Left ventricle myocardium inferior (tissue), 1 donor: ENCODE measurements at places on chromosomes 4 and X. TPM values are rescaled to one million over a fixed set of nuclear protein-coding genes. Genes with fewer than 3 reads are reported as not detected.

The APBB2 gene
- total RNA-seq: 23.5 TPM

DNA sequence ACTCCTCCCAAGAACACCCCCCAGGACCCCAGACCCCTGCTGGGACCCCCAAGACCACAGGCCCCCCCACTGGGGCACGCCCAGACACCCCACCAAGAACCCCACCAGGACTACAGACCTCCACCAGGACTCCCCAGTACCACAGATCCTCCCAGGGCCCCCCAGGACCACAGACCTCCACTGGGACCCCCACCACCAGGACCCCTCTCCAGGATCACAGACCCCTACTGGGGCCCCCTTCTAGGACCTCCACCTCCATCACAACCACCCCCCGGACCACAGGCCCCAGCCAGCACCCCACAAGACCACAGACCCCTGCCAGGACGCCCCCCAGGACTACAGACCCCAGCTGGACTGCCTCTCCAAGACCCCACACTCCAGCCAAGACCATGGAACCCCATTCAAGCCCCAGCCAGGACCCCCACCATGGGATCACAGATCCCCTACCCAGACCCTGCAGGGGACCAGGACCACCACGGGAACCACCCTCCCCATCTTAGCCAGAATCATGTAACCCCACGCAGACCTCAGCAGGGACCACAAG, 855 bp upstream of the DHRSX start:
- no peaks in the 10 kb centered on the region for H3K36me3 ChIP-seq
- peaks cover 39% of the 10 kb centered on the region for H3K4me1 ChIP-seq
- H3K4me3 ChIP-seq: no peak overlapping the region
- no peak for DNase-seq

- no peak for DNase-seq
- H3K27me3 ChIP-seq: no peaks in the 10 kb centered on the region
- no peak overlapping the region for H3K4me3 ChIP-seq
- H3K27ac ChIP-seq: no peak overlapping the region
- H3K36me3 ChIP-seq: peaks cover 42% of the 10 kb centered on the region
Observed at GRCh38 chr4:77045490-77045889, 30.3 kb downstream of the CCNI start.

DNA sequence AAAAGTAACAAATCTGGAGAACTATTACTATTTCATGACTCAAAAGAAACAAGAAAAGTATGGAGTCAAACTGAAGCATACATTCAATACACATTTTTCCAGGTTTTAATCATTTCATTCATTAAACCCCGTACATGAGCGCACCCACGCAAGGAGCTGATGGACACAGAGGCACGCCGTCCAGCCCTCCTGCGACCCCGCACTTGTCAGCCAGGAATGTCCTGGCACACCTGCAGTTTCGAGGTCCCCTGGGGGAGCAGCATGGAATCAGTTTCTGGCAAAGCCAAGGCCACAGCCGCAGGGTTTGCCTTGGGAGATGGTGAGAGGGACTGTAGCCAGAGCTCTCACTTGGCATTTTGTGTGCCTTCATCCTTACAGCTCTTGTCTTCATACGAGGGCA, 12.8 kb upstream of the SLC2A9 start:
- H3K4me1 ChIP-seq: peaks cover 45% of the 10 kb centered on the region
- no peaks in the 10 kb centered on the region for H3K36me3 ChIP-seq
- DNase-seq: peak; percentile 30
- no peaks in the 10 kb centered on the region for H3K27me3 ChIP-seq
- peak overlapping the region; percentile 68 for H3K27ac ChIP-seq

GRCh38 chrX:69110116-69110530, 55.1 kb downstream of the PJA1 start:
- DNase-seq: no peak
- no peaks in the 10 kb centered on the region for H3K36me3 ChIP-seq
- no peak overlapping the region for H3K27ac ChIP-seq
- H3K4me3 ChIP-seq: no peak overlapping the region

- no peaks in the 10 kb centered on the region for H3K36me3 ChIP-seq
- no peak overlapping the region for H3K4me3 ChIP-seq
- H3K27ac ChIP-seq: no peak overlapping the region
- no peaks in the 10 kb centered on the region for H3K4me1 ChIP-seq
- no peaks in the 10 kb centered on the region for H3K27me3 ChIP-seq
Observed at GRCh38 chr4:100169491-100170485, 20.5 kb downstream of the DDIT4L start.
